ENCODE measurements at places on chromosomes 2 and 18. TPM values are rescaled to one million over a fixed set of nuclear protein-coding genes. Genes with fewer than 3 reads are reported as not detected.
A peak's percentile ranks its signal among the peaks of the same experiment; 100 is the strongest.

- H3K36me3 ChIP-seq: peaks cover 37% of the 10 kb centered on the region
- peak; percentile 13 for DNase-seq
- H3K27ac ChIP-seq: peak overlapping the region; percentile 82
- peaks cover 28% of the 10 kb centered on the region for H3K4me1 ChIP-seq
- H3K4me3 ChIP-seq: peak overlapping the region; percentile 14
- H3K27me3 ChIP-seq: no peaks in the 10 kb centered on the region
Measured at GRCh38 chr18:32040936-32041335, 22.3 kb downstream of the RNF125 start.

DNA sequence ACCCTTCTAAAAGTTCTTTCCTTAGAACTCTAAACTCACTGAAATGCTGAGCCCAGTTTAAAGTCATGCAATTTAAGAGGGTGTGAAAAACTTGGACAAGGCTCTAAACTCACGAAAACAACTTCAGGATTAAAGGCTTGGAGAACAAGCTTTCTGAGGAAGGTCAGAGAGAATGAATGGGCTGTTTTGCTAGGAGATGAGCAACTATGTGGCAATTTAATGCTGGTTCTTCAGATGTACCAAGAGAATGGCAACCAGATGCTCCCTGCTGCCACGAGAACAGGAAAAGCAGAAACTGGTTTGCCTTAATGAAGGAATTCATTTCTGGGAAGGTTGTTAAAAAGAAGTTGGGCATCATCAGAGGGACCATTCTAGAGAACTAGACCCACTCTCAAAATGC, 77.8 kb upstream of the PMAIP1 start:
- H3K27ac ChIP-seq: no peak overlapping the region
- no peaks in the 10 kb centered on the region for H3K36me3 ChIP-seq
- no peak overlapping the region for H3K4me3 ChIP-seq
- H3K27me3 ChIP-seq: peaks cover 29% of the 10 kb centered on the region
- DNase-seq: no peak

- H3K27ac ChIP-seq: no peak overlapping the region
- no peak overlapping the region for H3K4me3 ChIP-seq
- no peaks in the 10 kb centered on the region for H3K4me1 ChIP-seq
- no peak for DNase-seq
Measured at GRCh38 chr2:190069936-190070696, 7.6 kb upstream of the MSTN start.

- H3K4me1 ChIP-seq: no peaks in the 10 kb centered on the region
- H3K27ac ChIP-seq: no peak overlapping the region
- no peak for DNase-seq
- no peak overlapping the region for H3K4me3 ChIP-seq
- no peaks in the 10 kb centered on the region for H3K27me3 ChIP-seq
- no peaks in the 10 kb centered on the region for H3K36me3 ChIP-seq
Measured at GRCh38 chr2:155266583-155266982, 568.1 kb downstream of the KCNJ3 start.

- H3K27me3 ChIP-seq: no peaks in the 10 kb centered on the region
- peaks cover 6% of the 10 kb centered on the region for H3K36me3 ChIP-seq
- no peak overlapping the region for H3K27ac ChIP-seq
- H3K4me1 ChIP-seq: no peaks in the 10 kb centered on the region
- no peak for DNase-seq
Measured at GRCh38 chr2:28311660-28312249, 80.9 kb upstream of the FOSL2 start.

- H3K4me3 ChIP-seq: no peak overlapping the region
- no peak overlapping the region for H3K27ac ChIP-seq
- no peak for DNase-seq
Measured at GRCh38 chr2:215622837-215623236, 187.0 kb upstream of the FN1 start.

DNA sequence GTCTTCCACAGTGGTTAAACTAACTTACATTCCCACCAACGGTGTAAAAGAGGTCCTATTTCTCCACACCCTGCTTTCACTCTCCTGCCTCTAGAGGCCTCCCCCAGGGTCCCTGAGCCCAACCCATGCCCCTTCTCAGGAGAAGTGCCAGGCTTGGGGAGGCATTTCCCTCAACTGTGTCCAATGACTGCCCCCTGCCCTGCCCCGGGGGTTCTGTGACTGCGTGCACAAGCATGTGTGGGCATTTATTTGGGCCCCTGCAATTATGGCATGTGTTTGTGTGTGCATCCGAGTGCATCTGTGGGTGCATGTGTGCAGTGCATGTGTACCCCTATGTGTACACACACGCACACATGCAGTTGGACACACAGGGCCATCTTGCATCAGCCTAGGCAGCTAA, 57.3 kb downstream of the INHBB start:
- H3K36me3 ChIP-seq: peaks cover 3% of the 10 kb centered on the region
- H3K27me3 ChIP-seq: no peaks in the 10 kb centered on the region
- no peaks in the 10 kb centered on the region for H3K4me1 ChIP-seq
- no peak for DNase-seq

Gene ALKAL2
- total RNA-seq: not detected

DNA sequence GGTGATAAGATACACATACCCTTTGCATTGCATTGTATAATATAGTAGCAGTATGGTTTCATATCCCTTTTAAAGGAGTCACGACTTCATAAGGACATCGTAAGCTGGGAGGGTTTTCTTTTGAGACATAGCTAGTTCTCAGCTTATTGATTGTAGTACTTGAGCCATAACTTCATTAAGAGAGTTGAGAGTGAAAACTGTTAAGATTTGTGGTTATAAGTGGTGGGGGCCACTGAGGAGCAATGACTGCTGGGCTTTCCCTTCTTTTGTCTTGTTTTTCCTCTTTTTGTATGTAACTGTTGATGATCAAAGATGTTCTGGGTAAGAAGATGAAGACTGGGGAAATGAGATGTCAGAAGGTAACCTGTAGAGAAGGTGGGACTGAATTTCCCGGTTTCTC, 11.0 kb downstream of the EIF5B start:
- peak overlapping the region; percentile 7 for H3K4me3 ChIP-seq
- DNase-seq: no peak
- peaks cover 22% of the 10 kb centered on the region for H3K36me3 ChIP-seq
- peaks cover 47% of the 10 kb centered on the region for H3K4me1 ChIP-seq
- no peaks in the 10 kb centered on the region for H3K27me3 ChIP-seq

GRCh38 chr2:42795841-42796301, 3.5 kb upstream of the HAAO start:
- H3K27me3 ChIP-seq: peaks cover 21% of the 10 kb centered on the region
- H3K4me3 ChIP-seq: no peak overlapping the region
- DNase-seq: no peak

- H3K27ac ChIP-seq: no peak overlapping the region
- no peak overlapping the region for H3K4me3 ChIP-seq
- H3K27me3 ChIP-seq: peaks cover 5% of the 10 kb centered on the region
- no peaks in the 10 kb centered on the region for H3K36me3 ChIP-seq
Measured at GRCh38 chr18:78168526-78168925, 811.1 kb upstream of the SALL3 start.

GRCh38 chr2:172437419-172438341, 10.3 kb downstream of the ITGA6 start:
- H3K4me3 ChIP-seq: no peak overlapping the region
- H3K27me3 ChIP-seq: no peaks in the 10 kb centered on the region
- H3K36me3 ChIP-seq: no peaks in the 10 kb centered on the region
- DNase-seq: peak; percentile 71
- H3K27ac ChIP-seq: no peak overlapping the region
- H3K4me1 ChIP-seq: peaks cover 67% of the 10 kb centered on the region

Gene PLA2R1
- total RNA-seq: not detected

GRCh38 chr2:200993097-200993496, 29.6 kb upstream of the ORC2 start:
- H3K4me1 ChIP-seq: no peaks in the 10 kb centered on the region
- H3K4me3 ChIP-seq: no peak overlapping the region
- H3K27me3 ChIP-seq: no peaks in the 10 kb centered on the region
- H3K36me3 ChIP-seq: peaks cover 14% of the 10 kb centered on the region

DNA sequence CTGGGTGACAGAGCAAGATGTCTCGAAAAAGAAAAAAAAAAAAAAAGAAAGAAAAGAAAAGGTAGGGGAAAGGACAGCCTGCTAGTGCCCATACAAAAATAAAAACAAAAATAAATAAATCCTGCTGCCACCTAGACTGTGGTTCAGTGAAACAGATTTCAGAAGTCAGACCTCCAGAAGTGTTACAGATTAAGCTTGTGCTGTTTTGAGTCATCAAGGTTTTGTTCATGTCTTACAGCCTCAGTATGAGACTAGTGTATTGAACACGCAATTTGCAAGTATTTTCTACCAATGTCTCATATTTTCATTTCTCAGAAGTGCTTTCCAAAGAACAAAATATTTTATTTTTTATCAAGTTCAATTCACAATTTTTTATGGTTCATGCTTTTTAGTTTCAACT, 720.4 kb upstream of the GYPC start:
- no peak overlapping the region for H3K4me3 ChIP-seq
- no peaks in the 10 kb centered on the region for H3K27me3 ChIP-seq
- no peaks in the 10 kb centered on the region for H3K4me1 ChIP-seq
- H3K27ac ChIP-seq: no peak overlapping the region
- H3K36me3 ChIP-seq: no peaks in the 10 kb centered on the region

GRCh38 chr18:35084494-35085449, 43.6 kb downstream of the MAPRE2 start:
- H3K27me3 ChIP-seq: no peaks in the 10 kb centered on the region
- peaks cover 32% of the 10 kb centered on the region for H3K36me3 ChIP-seq
- DNase-seq: no peak
- no peak overlapping the region for H3K4me3 ChIP-seq

DNA sequence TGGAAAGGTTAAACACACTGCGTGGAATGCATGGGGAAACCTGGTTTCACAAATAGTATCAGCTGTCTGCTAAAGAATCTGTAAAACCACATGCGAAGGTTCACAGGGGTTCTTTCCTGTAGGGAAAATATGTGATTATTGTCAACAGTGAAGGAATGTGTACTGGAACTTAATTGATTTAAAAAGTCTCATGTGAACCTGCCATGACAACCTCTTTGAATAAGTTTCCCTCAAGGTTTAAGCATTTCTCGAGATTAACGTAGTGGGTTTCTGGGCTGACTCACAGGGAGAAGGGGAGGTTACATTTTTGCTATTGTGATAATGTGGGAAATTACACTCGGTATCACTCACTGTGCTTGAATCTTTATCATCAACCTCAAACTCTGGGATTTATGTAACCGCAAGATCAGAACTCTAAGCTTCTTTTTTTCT, 28.2 kb upstream of the IL1R1 start:
- H3K4me1 ChIP-seq: peaks cover 12% of the 10 kb centered on the region
- H3K4me3 ChIP-seq: no peak overlapping the region
- H3K27me3 ChIP-seq: peaks cover 5% of the 10 kb centered on the region
- no peak overlapping the region for H3K27ac ChIP-seq

Gene SANBR
- total RNA-seq: 1.7 TPM

Gene CRYGD
- not detected for total RNA-seq

Gene ANKRD62
- not detected for total RNA-seq

- H3K27me3 ChIP-seq: peaks cover 11% of the 10 kb centered on the region
- no peaks in the 10 kb centered on the region for H3K36me3 ChIP-seq
- no peak for DNase-seq
Measured at GRCh38 chr2:226699321-226699720, 100.3 kb downstream of the IRS1 start.

Gene GALNT13
- 0.35 TPM for total RNA-seq

DNA sequence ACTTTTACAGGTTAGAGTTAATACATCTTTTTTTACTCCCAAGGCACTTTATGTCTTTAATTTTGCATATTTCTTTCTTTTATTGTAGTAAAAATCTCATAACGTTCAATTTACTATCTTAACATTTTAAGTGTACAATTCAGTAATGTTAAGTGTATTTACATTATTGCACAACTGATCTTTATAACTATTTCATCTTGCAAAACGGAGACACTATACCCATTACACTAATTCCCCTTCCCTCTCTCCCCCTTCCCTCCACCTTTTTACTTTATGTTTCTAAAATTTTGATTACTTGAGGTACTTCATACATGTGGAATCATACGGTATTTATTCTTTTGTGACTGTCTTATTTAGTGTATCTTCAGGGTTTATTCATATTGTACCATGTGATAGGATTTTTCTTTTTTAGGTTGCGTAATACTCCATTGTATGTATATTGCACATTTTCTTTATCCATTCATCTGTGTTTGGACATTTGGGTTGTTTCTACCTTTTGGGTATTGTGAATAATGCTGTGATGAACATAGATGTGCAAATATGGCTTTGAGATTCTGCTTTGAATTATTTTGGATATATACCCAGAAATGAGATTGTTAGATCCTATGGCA, 75.0 kb downstream of the ACSL3 start:
- H3K36me3 ChIP-seq: peaks cover 65% of the 10 kb centered on the region
- H3K27me3 ChIP-seq: no peaks in the 10 kb centered on the region
- H3K4me3 ChIP-seq: no peak overlapping the region

Gene HOXD9
- not detected for total RNA-seq

DNA sequence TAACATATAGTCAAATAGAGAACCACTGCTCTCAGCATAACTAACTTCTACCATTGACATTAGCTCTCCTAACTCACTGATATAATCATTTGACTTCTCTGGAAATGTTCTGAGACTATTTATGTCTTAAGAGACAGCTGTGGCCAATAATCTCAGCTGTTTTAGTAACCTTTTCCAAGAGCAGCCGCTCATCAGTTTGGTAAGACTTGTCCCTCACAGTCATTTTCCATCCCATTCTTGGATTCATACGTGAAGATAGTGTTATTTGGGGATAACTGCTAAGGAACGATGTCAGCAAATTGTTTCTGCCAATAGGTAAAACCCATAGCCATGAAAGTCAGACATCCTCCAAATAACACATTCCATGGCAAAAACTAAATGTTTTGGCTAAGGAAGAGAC, 127.8 kb downstream of the LNPK start:
- H3K4me1 ChIP-seq: no peaks in the 10 kb centered on the region
- DNase-seq: no peak
- no peak overlapping the region for H3K4me3 ChIP-seq
- no peaks in the 10 kb centered on the region for H3K36me3 ChIP-seq
- H3K27ac ChIP-seq: no peak overlapping the region

DNA sequence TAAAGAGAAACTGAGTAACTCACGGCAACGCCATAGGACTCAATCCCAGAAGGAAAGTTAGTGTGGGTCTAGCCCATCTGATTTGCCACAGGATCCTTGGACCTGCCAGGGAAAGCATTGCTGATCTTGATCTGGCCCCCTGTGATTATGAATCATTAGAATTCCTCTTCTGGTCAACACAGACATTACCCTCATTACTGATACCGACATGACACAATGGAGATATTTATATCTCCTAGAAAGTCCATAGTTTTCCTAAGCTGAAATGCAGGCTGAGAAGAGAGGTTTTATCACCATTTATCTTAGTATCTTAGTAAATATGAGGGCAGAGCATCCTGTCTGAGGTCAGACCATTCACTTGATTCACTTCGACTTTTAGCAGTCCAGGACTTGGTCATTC, 75.5 kb upstream of the CCDC68 start:
- H3K4me1 ChIP-seq: no peaks in the 10 kb centered on the region
- no peaks in the 10 kb centered on the region for H3K27me3 ChIP-seq
- H3K27ac ChIP-seq: no peak overlapping the region
- no peak for DNase-seq
- H3K36me3 ChIP-seq: no peaks in the 10 kb centered on the region

Gene COL3A1
- not detected for total RNA-seq

- H3K4me3 ChIP-seq: no peak overlapping the region
- H3K4me1 ChIP-seq: no peaks in the 10 kb centered on the region
- peaks cover 31% of the 10 kb centered on the region for H3K27me3 ChIP-seq
Measured at GRCh38 chr2:241456546-241456945, 51.8 kb downstream of the STK25 start.
